ENCODE measurements at places on chromosomes 13 and 19.
A peak's percentile ranks its signal among the peaks of the same experiment; 100 is the strongest.

- no peaks in the 10 kb centered on the region for H3K27me3 ChIP-seq
- peaks cover 15% of the 10 kb centered on the region for H3K4me1 ChIP-seq
- no peak for DNase-seq
- no peak overlapping the region for H3K27ac ChIP-seq
- no peak overlapping the region for H3K4me3 ChIP-seq
Measured at GRCh38 chr13:73245246-73245645, 186.4 kb downstream of the KLF5 start.

DNA sequence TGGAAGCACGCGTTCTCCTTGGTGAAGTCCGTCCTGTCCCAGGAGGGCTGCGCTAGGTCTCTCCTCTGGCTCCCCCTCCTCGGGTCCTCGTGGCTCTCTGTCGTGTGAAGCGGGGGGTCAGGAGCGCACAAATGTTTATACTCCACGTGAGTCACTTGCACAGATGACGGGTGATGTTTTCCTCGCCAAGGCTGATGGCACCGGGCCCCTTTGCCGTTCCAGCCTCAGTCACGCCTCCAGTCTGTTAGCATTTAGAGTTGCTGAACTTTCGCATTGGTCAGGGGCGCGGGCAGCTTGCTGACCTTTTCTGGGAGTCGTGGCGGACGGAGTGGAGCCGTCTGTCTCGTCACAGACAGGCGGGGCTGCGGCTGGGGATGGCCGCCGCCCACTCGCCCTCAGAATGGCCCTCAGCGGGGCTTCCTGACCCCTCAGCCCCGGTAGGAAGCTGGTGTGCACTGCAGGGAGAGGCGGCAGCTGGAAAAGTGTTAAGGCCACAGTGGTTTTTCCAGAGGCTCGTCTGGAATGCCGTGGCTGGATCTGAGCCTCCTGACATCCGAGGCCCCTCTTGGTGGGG lies 13.7 kb downstream of the KLHL26 start:
- H3K4me3 ChIP-seq: peak overlapping the region; percentile 17
- peak overlapping the region; percentile 86 for H3K27ac ChIP-seq
- no peaks in the 10 kb centered on the region for H3K36me3 ChIP-seq
- H3K27me3 ChIP-seq: no peaks in the 10 kb centered on the region

DNA sequence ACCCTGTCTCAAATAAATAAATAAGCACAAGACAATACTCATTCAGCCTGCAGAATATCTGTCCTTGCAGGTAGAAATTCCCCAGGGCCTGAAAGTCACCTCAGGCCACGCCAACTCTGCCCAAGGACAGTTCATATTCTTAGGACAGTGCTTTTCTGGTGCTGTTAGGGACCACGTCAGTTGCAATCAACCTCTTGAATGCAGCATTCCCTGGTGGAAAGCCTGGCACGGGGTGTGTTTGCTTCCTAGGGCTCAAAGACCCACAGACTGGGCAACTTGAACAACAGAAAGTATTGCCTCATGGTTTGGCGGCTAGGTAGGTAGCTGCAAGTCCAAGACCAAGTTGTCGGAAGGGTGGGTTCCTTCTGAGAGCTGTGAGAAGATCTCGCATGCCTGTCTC lies 160.3 kb downstream of the KCTD15 start:
- no peak overlapping the region for H3K27ac ChIP-seq
- DNase-seq: no peak
- no peaks in the 10 kb centered on the region for H3K27me3 ChIP-seq
- H3K4me1 ChIP-seq: no peaks in the 10 kb centered on the region

DNA sequence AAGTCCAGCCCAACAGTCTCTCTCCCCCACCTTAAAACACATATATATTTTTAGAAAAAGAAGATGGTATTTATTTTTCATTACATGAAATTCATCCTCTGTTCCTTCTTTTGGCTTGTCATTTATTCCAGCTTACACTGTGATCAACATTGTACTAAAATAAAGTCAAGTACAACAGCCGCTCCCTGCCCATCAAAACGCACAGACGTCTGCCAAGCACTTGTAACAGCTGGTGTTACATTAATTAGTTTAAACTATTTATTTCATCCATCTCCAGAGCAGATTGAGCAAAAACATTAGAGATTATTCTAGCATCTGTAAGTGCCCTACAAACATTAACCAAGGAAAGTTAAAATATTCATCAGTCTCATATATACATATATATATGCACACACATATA lies 350.5 kb downstream of the DACH1 start:
- no peak overlapping the region for H3K4me3 ChIP-seq
- H3K27ac ChIP-seq: no peak overlapping the region
- no peak for DNase-seq
- no peaks in the 10 kb centered on the region for H3K27me3 ChIP-seq
- no peaks in the 10 kb centered on the region for H3K4me1 ChIP-seq
- H3K36me3 ChIP-seq: no peaks in the 10 kb centered on the region

- peak overlapping the region; percentile 4 for H3K4me3 ChIP-seq
- no peaks in the 10 kb centered on the region for H3K27me3 ChIP-seq
- DNase-seq: no peak
- H3K4me1 ChIP-seq: peaks cover 7% of the 10 kb centered on the region
- no peaks in the 10 kb centered on the region for H3K36me3 ChIP-seq
Measured at GRCh38 chr13:111006506-111007031, 91.7 kb upstream of the ANKRD10 start.

DNA sequence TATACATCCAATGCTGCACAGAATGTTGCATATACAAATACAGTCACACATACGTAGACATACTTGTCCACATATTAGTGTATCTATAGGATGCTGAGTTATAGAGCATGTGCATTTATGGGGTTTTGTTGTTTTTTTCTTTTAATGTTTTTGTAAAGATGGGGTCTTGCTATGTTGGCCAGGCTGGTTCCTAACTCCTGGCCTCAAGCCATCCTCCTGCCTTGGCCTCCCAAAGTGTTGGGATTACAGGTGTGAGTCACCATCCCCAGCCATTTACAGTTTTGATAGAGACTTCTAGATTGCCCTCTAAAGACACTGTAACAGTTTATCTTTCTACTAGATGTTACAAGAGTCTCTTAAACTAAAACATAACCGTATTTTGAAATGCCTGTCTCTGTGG lies 14.3 kb downstream of the HNRNPUL1 start:
- no peaks in the 10 kb centered on the region for H3K27me3 ChIP-seq
- H3K4me1 ChIP-seq: no peaks in the 10 kb centered on the region
- H3K4me3 ChIP-seq: no peak overlapping the region
- no peak for DNase-seq
- H3K27ac ChIP-seq: no peak overlapping the region
- H3K36me3 ChIP-seq: peaks cover 24% of the 10 kb centered on the region

DNA sequence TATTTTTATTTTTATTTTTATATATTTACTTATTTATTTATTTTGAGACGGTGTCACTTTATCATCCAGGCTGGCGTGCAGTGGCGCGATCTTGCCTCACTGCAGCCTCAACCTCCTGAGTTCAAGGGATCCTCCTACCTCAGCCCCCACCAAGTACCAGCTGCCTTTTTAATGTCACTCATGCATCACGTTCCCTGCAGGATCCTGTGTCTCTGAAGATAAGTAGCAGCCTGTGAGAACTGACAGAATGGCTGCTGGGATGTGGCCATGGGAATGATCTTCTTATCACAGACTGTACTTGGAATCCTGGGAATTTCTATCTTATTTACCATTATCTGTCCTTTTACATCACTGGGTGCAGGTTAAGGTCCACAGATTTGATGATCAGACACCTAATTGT lies 9.2 kb upstream of the ZNF761 start:
- no peaks in the 10 kb centered on the region for H3K4me1 ChIP-seq
- no peak overlapping the region for H3K27ac ChIP-seq
- DNase-seq: no peak
- no peaks in the 10 kb centered on the region for H3K36me3 ChIP-seq
- no peak overlapping the region for H3K4me3 ChIP-seq

- no peaks in the 10 kb centered on the region for H3K4me1 ChIP-seq
- no peaks in the 10 kb centered on the region for H3K27me3 ChIP-seq
- no peak overlapping the region for H3K27ac ChIP-seq
- H3K4me3 ChIP-seq: no peak overlapping the region
Measured at GRCh38 chr13:75812751-75813181, 176.6 kb downstream of the LMO7 start.

DNA sequence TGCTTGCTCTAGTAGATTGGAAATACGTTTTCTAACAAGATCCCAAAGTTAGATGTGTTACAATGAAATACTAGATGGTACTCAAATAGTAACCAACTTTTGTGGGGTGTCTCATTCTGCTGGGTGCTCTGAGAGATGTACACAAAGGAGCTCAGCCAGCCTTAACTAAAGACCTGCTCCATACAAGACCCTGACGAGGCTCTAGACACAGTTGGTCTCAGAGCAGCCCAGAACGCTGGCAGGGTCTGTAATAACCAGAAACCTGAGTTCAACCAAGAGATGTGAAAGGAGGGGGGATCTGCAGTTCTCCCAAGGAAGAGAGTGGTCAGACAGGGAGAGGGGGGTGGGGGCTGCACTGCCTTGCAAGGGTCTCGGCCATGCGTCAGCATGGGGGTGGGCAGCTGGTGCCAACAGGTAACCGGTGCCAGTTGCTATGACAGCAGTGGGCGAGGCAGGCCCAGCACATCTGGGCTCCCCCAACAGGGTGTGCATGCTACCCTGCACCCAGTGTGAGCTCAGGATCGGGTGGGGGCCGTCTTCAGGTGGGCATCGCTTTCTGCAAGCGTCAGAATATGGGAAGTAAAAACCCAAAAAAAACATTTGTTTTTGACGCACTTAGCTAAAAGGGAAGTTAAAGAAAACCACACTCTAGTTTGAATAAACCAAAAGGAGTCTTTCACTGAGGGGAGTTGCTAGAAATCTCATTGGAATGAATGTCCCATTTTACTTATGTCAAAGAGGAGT lies 68.0 kb upstream of the GPR183 start:
- no peaks in the 10 kb centered on the region for H3K36me3 ChIP-seq
- DNase-seq: peak; percentile 72
- H3K27me3 ChIP-seq: no peaks in the 10 kb centered on the region
- no peaks in the 10 kb centered on the region for H3K4me1 ChIP-seq
- H3K4me3 ChIP-seq: no peak overlapping the region

DNA sequence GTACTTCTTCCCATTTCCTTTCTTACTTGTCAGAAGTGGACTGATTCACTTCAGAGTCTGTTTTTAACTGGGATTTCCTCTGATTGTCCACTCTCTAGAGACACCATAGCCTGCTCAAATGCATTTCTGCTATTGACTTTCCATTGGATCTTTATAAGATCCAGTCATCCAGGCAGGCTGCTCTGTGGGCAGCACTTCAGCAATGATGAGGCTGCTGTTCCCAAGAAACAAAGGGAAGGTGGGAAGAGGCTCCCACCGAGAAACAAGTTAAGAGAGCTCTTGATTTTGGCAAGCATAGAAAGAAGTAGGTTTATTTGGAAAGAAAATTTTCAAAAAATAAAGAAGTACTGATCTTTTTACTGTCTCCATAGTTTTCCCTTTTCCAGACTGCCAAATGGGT lies 125.8 kb upstream of the STARD13 start:
- H3K4me3 ChIP-seq: no peak overlapping the region
- no peaks in the 10 kb centered on the region for H3K4me1 ChIP-seq
- H3K27me3 ChIP-seq: no peaks in the 10 kb centered on the region
- H3K36me3 ChIP-seq: no peaks in the 10 kb centered on the region

- H3K36me3 ChIP-seq: no peaks in the 10 kb centered on the region
- no peak overlapping the region for H3K4me3 ChIP-seq
- no peaks in the 10 kb centered on the region for H3K4me1 ChIP-seq
- no peak for DNase-seq
- H3K27ac ChIP-seq: no peak overlapping the region
Measured at GRCh38 chr13:61086087-61086486, 329.6 kb downstream of the PCDH20 start.

- DNase-seq: no peak
- no peak overlapping the region for H3K4me3 ChIP-seq
- no peaks in the 10 kb centered on the region for H3K36me3 ChIP-seq
- H3K27ac ChIP-seq: no peak overlapping the region
- no peaks in the 10 kb centered on the region for H3K27me3 ChIP-seq
Measured at GRCh38 chr13:44778761-44779484, 202.8 kb upstream of the TSC22D1 start.

DNA sequence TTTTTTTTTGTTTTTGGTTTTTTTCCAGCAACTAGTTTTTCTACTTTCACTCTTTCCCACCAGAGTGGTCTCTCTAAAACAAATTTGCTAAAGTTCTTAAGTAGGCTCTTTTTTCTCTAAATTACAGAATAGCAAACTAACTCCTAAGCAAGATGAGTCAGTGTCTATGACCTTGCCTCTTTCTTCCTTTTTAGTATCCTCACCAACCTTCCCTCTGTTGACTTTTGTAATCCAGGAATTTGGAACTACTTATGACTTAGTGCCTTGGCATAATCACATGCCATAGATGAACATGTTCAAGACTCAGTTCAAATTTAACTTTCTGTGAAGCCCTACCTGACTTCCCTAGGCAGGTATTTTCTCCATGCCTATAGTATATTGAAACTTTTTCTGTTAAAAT lies 32.3 kb upstream of the AKAP11 start:
- H3K36me3 ChIP-seq: no peaks in the 10 kb centered on the region
- H3K4me3 ChIP-seq: no peak overlapping the region
- H3K27ac ChIP-seq: no peak overlapping the region
- no peak for DNase-seq

GRCh38 chr13:31223215-31223614 lies 23.4 kb downstream of the B3GLCT start:
- no peaks in the 10 kb centered on the region for H3K36me3 ChIP-seq
- H3K4me1 ChIP-seq: no peaks in the 10 kb centered on the region
- DNase-seq: no peak
- no peaks in the 10 kb centered on the region for H3K27me3 ChIP-seq
- H3K27ac ChIP-seq: no peak overlapping the region
- no peak overlapping the region for H3K4me3 ChIP-seq

DNA sequence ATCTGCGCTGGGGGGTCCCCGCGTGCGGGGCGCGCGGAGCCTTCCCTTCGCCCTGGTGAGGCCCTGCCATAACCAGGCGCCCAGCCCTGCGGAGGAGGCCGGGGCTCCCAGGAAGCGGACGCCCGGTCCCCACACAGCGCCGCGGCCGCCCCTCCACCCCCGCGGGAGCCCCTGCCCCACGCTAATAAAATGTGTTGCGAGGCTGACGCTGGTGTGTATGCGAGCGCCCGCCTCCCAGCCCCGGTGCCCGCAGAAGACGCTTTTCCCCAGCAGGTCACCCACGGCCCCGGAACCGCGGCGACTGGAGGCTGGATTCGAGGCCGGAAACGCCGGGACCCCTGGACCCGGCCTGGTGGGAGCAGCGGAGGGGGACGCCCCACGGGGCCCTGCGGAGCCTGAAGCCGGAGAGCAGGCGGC lies 12.1 kb upstream of the CDC34 start:
- H3K4me3 ChIP-seq: peak overlapping the region; percentile 40
- H3K4me1 ChIP-seq: peaks cover 3% of the 10 kb centered on the region
- no peaks in the 10 kb centered on the region for H3K27me3 ChIP-seq
- no peak for DNase-seq

GRCh38 chr19:45935267-45935666 lies 20.7 kb upstream of the NANOS2 start:
- no peaks in the 10 kb centered on the region for H3K36me3 ChIP-seq
- no peaks in the 10 kb centered on the region for H3K27me3 ChIP-seq
- no peak overlapping the region for H3K27ac ChIP-seq
- no peak overlapping the region for H3K4me3 ChIP-seq
